Pons (tissue), 1 donor: ENCODE measurements at places on chromosomes 2 and 18.

GRCh38 chr2:42953216-42953615 lies 160.8 kb upstream of the HAAO start:
- no peak for DNase-seq

GRCh38 chr2:67649331-67650261 lies 252.5 kb downstream of the ETAA1 start:
- no peak for DNase-seq

DNA sequence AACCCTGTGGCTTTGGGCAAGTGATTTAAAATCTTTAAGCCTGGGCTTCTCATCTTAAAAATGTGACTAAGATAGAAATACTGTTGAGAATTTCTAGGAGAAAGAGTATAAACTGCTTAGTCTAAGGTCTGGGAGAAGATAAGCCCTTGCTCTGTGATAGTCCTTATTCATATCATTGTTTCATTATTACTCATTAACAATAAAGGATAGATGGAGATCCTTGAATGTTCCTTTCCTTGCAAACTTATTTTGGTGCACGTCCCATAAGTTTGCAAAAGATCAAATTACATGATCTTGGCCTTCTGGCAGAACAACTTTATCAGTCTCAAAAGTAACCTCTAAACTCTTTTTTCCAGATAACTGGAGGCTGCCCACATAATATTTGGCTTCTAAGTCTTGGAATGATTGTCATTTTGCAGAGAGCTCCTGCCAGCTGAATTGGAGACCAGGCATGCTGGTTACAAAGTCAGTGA lies 138.3 kb downstream of the FAM124B start:
- DNase-seq, result no peak

GRCh38 chr18:61154866-61155265 lies 178.4 kb upstream of the CDH20 start:
- DNase-seq, result no peak

DNA sequence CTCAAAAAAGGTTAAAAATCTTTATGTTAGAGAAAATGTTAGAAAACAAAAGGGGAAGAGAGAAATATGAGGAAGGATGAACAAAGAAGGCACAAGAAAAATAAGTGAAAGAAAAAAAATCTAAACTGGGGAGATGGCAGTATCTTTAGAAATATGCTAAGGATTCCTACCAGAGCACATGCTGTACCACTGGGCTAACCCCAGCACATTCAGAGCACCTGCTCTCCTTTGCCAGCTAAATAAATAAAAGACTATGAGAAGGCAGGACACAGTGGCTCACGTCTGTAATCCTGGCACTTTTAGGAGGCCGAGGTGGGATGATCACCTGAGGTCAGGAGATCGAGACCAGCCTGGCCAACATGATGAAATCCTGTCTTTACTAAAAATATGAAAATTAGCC lies 92.2 kb upstream of the CDKL4 start:
- DNase-seq, result no peak

GRCh38 chr18:75089748-75090327 lies 119.1 kb downstream of the PTGR3 start:
- no peak for DNase-seq

GRCh38 chr2:241844831-241845578 lies 13.7 kb downstream of the PDCD1 start:
- no peak for DNase-seq

DNA sequence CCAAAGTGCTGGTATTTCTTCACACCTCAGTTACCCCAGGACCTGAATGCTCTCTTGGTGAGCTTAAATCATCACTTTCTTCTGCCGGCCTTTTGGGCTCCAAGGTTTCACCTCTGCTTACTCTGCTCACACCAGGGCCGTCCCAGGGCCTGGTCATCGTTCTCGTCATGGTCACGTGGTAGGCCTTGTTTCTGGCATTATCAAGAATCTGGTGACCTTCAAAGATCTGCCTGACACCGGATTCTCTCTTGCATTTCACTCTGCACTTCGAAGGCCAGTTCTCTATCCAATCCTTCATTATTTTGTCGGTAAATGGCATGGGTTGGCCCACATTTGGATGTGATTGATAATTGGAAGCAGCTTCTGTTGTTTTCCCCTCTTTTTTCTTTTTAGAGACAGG lies 80.5 kb downstream of the HRH4 start:
- no peak for DNase-seq

- no peak for DNase-seq
Observed at GRCh38 chr2:221380062-221380461, 192.0 kb downstream of the EPHA4 start.

DNA sequence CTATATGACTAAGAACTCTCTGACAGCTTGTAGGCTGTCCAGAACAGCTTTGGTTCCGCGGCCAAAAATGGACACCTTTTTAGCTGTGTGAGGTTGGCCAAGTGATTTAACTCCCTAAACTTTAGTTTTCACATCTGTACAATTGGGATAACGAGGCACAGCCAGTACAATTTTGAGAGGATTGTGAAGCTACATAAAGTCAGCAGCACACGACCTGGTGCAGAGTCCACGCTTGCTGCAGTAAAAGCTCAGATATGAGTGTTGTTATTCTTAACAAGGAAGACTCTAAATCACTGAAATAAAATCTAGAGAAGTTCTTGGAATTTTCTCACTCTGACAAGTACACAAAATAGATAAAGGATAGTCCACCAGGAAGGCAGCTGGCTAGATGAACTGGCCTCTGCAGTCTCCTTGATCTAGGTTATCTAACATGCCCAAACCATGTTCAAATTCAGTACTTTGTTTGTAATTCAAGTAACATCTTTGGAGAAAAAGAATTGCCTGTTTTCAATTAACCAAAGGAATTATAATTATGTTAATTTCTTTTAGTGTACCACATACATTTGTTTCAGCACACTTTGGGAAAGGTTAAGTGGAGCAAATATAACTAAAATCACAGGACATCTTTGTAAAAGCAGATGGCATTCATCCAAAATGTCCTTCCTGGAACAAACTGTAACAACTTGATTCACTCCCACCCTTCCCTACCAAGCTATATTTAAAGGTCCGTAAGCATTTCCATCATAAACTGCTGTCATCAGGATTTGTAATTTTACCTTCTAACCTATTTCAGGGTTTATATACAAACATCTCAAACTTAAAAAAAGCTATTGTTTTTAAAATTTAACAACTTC lies 201.7 kb upstream of the STK17B start:
- DNase-seq, result no peak

DNA sequence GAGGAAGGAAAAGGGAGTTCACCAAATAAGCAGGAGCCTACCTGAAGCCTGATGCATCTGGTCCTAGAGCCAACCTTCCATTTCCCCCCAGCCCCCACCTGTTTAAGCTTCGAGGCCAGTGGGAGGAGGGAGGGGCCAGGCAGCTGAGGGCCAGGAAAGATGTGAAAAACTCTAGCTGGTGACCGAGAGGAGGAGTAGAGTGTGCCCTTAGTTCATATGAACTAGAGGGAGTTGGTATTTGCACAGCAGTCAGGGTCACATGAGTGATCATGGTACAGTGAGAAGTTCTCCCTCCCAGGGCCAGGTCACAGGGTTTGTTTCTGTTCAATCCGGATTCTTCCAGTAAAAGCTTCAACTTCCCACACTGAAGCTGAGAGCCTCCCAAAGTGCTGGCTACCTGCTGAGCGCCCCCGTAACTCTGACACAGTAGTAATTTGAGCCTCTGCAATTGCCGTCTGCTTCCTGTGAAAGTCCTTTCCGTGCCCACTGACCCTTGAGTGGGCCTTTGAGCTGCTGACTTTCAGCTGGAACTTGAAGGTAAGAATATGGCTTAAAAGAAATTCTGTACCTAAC lies at the start of gene SULT1C2:
TSS of gene SULT1C2 (plus strand) at position 362 of the 573 bp plus-strand sequence. CDS start 4,773 bp downstream, outside the sequence.
- peak; percentile 19 for DNase-seq

DNA sequence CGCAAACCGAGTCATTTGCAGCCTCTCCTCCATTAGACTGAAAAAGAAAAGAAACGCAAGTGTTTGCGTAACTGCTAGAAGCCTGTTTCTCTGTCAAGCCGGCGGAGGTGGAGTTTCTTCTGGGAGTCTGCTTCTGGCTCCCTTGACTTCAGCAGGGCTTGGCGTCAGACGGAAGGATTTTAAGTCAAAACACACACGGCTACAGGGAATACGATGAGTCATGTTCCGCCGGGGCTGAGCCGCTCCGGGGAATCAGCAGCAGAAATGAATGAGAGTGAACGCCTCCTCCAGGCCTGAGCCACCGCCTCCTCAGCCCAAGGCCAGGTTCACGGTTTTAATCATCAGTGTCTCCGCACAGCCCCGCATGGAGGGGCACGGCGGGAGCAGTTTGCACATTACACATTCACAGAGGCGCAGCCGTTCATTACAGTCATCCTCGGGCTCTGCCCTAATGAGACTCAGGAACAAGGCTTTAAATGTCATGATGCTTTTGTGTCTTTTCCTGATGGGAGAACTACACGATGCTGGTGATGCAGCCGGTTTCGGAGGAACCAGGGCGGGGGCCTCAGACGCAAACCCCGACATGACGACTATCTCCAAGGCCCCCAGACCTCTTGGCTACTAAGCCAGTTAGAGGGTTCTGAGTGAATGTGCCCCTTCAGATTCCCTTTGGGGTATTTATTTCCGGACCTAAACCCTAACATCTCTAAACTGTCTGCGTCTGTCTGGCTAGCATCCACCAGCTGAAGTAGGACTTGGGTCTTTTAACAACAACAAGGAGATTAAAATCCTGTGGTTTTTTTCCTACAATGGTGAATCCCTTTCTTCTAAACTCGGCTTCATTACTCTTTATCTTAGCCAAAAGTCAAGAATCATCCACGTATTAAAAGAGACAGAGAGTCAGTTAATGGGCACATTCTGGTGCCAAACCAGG lies 11.1 kb upstream of the SCG2 start:
- peak; percentile 68 for DNase-seq

DNA sequence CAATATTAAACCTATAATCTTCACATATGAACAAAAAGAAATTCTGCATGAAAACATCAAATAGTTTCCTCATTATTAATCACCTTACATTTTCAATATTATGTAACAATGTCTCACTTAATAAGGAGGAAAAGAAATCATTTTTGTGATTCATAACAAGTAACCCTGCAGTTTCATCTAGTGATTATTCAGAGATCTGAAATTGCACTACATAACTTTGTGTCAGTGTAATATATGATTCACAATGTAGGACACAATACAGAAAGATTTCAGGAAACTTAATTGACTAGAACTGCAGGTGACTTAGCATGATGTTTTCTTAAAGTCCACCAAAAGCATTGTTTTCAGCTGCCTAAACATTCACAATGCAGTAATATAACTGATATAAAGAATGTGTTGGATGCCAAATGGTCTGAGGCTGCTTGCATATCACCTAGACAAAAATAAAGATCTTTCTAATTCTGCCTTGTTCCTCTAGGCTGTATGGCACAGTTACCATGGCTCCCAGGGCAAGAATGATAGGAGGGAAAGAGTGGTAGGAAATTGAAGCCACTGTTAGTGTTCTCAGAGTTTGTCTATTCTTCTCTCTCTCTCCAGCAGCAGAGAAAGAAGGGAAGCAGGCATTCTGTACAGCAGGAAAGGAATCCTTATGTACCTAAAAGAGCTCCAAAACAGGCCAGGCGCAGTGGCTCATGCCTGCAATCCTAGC lies 366.6 kb downstream of the FSIP2 start:
- no peak for DNase-seq

- no peak for DNase-seq
Observed at GRCh38 chr2:10329880-10330699, 27.4 kb downstream of the HPCAL1 start.

- no peak for DNase-seq
Observed at GRCh38 chr2:234258562-234259141, 208.2 kb downstream of the SPP2 start.

GRCh38 chr2:185417111-185417510 lies 321.5 kb upstream of the FSIP2 start:
- no peak for DNase-seq

DNA sequence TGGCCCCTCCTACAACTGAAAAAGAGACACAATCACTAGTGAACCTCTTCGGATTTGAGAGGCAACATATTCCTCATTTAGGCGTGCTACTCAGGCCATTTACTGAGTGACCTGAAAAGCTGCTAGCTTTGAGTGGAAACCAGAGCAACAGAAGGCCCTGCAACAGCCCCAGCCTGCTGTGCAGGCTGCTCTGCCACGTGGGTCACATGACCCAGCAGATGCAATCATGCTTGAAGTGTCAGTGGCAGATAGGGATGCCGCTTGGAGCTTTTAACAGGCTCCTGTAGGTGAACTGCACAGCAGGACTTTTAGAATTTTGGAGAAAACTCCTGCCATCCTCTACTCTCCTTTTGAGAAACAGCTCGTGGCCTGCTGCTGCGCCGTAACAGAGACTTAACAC lies 578.6 kb upstream of the RAB6C start:
- no peak for DNase-seq

GRCh38 chr2:174527959-174528358 lies 41.1 kb upstream of the GPR155 start:
- no peak for DNase-seq

DNA sequence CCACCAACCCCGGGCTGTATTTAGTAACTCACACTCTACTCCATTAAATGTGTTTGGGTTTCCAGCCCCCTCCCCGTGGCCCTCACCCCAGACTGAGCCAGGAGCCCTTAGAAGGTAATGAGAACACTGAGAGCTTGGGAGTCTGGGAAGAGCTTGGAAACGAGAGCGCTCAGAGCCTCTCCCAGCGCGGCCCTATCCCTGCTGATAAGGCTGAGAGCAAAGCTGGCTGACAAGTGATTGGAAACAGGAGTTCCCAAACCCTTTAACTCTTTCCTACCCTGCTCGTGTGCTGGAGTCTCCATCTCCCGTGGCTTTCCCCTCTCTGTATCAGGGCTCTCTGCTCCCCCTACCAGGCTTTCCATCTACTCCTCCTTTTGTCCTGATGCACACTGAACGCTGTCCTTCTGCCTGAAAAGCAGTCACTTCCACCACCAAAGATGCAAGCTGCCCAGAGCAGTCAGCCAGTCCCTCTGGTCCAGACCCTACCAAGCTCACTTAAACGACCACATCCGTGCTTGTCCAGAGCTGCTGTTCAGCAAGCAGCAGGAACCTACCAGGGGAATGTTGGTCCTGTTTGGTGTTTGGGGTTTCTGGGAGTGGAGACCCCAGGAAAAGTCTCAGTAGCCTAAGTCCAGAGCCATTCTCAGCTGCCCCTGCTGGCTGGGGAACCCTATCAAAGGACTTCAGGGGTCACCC lies 100.0 kb upstream of the PKDCC start:
- no peak for DNase-seq

GRCh38 chr2:177597759-177598158 lies 205.2 kb downstream of the AGPS start:
- DNase-seq, result no peak

GRCh38 chr18:62105376-62105775 lies 81.5 kb downstream of the PIGN start:
- no peak for DNase-seq

DNA sequence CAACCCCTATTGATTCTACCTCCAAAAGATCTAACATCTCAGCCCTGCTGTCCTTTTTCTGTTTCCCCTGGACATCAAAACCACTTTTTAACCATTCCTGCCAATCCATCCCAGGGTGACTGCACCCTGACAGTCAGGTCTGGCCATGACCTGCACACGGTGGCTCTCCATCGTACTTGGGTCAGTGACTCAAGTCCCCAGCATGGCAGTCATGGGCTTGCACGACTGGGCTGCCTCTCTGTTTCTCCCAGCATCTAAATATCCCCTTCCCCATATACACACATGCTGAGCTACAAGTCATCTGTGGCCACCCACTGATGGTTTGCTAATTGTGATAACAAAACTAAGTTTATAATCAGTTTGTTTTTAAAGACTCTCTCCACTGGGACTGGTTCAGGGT lies 6.6 kb downstream of the NCK2 start:
- DNase-seq, result no peak
